Left renal cortex interstitium (tissue), 4 donors: ENCODE measurements at places on chromosomes 3 and 15. TPM values are rescaled to one million over a fixed set of nuclear protein-coding genes. Genes with fewer than 3 reads are reported as not detected.

GRCh38 chr15:93997071-93997658 lies 234.2 kb upstream of the MCTP2 start:
- DNase-seq = no peak

DNA sequence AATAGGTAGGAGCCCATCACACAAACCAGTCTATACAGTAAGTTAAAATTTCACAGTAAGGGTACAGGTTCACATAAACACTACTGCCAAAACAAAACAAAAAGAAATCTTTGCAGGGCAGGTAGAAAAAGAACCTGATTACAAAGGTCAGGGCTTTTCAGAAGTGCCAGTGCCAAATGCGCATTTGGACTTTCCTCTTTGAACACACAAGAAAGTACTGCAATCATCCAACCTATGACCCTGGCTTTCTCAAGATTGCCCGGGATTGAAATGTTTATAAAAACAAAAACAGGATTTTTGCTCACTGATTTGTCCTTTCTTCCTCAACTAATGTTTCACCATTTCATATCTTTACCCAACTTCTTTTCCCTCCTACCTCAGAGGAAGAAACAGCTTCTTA lies 47.4 kb downstream of the CBLB start:
- no peak for DNase-seq

The GP5 gene
- 0.57 TPM for polyA plus RNA-seq

DNA sequence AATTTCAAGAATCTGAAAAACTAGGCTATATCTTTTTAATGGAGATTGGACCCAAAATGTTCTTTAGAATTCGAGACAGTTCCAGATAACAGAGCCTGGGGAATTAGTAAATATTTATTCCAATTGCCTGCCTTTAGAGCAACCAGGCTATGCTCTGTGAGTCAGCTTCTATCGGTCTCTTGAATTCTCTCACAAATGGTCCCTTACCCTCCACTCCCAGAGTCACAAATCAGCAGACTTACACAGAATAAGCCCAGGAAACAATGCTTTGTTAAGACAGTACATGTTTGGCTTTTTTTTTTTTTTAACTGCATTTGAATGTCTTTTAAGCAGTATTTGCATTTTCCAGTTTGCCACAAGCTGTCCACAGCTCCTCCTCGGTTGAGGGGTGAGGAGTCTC lies 460.7 kb upstream of the CBLB start:
- DNase-seq = no peak

GRCh38 chr3:183699238-183699947 lies 1.8 kb downstream of the YEATS2 start:
- no peak for DNase-seq

The CLRN1 gene
- not detected for polyA plus RNA-seq

GRCh38 chr3:45241206-45241605 lies 15.1 kb upstream of the TMEM158 start:
- DNase-seq = no peak

The VWA5B2 gene
- polyA plus RNA-seq = 2.8 TPM

The ADAMTS7 gene
- polyA plus RNA-seq = 33.2 TPM

DNA sequence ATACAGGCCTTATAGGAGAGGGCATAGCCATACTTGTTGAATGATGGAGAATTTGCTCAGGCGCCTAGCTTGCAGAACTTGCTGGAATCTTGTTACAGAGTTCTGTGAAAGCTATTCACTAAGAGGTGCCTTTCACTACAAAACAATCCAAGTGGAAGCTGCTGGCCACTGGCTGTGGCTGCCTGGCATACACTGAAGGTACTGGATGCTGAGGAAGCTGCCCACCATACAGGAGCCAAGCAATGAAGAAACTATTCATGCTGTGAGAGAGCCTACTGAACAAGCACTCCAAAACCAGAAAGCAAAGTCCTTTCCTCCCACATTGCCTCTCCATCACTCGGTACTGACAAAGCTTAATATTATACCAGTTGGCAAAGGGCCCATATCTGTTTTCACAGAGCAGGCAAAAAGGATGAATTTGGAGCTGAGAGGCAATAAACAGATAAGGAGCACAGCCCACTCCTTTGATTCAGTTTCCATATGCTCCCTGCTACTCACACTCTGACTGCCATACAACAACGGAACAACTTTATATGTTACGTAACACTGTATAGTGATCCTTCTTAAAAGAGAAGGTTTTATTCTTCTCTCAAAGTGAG lies 192.6 kb upstream of the ALCAM start:
- DNase-seq = no peak

The CYP1A2 gene
- polyA plus RNA-seq = 0.23 TPM

- no peak for DNase-seq
Observed at GRCh38 chr3:60301142-60301541, 950.1 kb downstream of the FHIT start.

- DNase-seq = no peak
Observed at GRCh38 chr3:167497903-167498302, 24.1 kb upstream of the SERPINI2 start.
